ENCODE measurements at places on chromosomes 16 and 17.

GRCh38 chr17:81833160-81833920 is at the start of gene MCRIP1:
MCRIP1 (minus strand) TSS chr17:81833291; CDS start chr17:81824506, 8,785 bp downstream.
- peak; percentile 93 for DNase-seq

GRCh38 chr16:35746963-35747657 is 2287.7 kb downstream of the TP53TG3F start:
- no peak for DNase-seq

- DNase-seq, result peak; percentile 20
These were observed 508 bp downstream of the FLCN start for GRCh38 chr17:17236295-17237025.

DNA sequence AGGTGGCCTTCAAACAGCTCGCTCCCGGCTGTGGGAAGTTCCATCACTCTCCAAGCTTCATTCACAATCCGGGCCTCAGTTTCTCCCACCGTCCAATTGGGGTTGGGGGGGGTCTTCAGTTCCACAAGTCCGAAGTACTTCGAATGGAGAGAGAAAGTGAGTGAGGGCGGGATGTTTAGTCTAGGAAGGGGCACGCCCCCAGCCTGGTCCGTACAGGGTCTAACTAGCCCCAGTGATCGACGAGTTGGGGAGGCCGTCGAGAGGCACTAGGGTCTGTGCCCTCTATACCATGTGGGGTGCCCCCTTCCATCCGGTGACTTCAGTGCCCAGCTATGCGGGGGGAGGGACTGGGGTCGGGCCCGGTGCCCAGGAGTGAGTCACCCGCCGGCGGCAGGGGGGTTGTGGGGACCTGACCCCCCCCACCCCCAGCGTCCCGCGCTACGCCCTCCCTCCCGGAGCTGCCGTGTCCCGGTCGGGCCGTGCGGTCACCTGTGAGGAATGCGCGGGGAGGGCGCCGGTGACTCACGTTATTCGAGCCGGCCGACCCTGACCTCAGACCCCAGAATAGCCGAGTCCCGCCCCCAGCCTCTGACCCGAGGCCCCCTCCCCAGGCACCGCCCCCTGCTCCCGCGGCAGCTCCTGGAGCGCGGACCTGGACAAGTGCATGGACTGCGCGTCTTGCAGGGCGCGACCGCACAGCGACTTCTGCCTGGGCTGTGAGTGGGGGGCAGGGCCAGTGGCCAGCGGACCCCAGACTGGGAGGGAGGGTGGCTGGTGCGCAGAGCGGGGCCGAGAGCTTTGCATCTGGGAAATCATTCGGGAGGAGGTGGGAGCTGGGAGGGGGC is 658 bp downstream of the TNFRSF12A start:
- peak; percentile 93 for DNase-seq

DNA sequence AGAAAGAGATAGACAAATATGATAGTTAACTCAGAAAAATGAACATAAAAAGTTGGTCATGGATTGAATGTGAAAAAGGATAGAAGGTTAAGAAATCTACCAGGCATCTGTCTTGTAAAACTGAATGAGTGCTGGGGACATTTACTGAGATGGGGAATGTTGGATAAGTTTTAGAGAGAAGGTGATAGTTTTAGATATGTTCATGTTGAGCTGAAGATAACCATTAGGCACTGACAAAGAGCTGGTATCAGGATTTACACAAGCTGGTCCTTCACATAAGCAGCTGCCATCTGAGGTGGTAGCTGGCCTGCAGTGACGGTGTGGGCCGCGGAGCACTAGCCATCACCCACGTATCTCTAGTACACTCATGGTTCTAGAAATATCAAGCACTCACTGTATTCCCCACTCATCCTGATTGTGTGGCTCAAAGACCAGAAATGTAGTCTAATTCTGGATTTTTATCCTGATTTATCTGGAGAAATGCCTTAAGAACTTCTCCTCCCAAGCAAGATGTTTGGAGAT is 194.4 kb upstream of the KCNJ16 start:
- DNase-seq, result no peak

DNA sequence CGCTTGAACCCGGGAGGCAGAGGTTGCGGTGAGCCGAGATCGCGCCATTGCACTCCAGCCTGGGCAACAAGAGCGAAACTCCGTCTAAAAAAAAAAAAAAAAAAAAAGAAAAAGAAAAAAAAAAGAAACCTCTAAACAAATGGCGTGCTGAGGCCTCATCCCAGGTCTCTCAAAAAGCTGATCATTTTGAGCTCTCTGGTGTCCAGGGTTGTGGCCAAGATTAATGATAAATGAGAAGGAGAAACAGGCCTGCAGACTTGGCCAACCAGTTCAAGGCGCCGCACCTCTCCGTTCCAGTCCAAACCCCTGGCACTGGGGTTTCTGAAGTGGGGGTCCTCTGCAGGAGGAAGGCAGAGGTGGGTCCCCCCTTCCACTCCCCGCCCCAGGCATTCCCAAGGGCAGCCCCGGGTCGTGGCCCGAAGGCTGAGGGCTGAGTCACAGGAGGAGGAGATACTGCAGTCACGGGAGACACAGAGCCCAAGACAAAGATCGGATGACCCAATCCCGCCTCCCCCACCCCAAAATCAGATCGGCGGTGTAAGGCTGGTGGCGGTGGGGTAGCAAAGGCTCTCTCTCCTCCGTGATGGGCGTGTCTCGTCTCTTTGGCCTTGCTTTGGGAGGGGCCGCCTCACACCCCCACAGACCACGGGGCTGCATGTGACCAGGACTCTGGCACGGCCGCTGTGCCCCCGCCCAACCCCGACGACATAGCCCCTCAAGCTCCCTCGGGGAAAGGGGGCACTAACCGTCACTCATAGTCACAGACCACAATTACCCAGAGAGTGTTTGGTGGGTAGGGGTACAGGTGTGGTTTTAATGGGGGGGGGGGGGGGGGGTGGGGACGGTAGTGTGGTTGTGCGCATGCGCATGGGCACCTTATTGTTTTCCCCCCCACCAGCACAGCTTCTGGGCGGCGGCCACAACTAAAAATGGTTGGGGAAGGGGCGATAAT is 1.1 kb downstream of the VAT1 start:
- peak; percentile 62 for DNase-seq

GRCh38 chr17:82551779-82552457 is 32.4 kb downstream of the FOXK2 start:
- DNase-seq, result peak; percentile 64

DNA sequence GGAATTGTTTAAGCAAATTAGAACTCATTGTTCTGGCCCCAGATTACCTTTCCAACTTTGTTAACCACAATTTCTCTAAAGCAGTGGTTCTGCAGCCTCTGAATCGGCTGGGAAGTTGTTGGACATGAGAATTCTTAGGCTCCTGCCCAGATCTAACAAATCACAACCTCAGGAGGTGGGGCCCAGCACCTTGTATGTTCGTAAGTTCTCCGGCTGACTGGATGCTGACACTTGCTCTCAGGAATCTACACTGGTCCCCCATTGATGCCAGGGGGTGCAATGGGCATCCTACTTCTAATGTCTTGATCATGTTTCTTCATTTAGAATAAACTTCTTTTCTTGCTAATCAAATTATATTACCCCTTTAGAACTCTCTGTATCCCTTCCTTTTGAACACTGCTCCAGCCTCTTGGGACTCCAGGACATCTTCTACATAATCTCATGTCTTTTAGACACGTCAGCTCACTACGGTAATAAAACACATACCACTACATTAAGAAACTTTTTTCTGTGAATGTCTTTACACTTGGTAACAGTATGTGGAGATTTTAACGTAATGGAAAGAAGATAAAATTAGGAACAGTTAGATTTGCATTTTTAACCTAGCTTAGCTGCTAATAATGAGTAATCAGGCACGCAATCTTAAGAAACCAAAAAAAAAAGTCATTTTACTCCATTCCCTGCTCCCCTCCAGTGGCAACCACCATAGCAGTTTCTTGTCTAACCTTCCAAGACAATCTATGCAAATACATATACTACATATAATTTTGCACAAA is 143.2 kb downstream of the ITFG1 start:
- DNase-seq, result no peak

GRCh38 chr16:22188595-22189442 is 17.3 kb upstream of the EEF2K start:
- peak; percentile 86 for DNase-seq

DNA sequence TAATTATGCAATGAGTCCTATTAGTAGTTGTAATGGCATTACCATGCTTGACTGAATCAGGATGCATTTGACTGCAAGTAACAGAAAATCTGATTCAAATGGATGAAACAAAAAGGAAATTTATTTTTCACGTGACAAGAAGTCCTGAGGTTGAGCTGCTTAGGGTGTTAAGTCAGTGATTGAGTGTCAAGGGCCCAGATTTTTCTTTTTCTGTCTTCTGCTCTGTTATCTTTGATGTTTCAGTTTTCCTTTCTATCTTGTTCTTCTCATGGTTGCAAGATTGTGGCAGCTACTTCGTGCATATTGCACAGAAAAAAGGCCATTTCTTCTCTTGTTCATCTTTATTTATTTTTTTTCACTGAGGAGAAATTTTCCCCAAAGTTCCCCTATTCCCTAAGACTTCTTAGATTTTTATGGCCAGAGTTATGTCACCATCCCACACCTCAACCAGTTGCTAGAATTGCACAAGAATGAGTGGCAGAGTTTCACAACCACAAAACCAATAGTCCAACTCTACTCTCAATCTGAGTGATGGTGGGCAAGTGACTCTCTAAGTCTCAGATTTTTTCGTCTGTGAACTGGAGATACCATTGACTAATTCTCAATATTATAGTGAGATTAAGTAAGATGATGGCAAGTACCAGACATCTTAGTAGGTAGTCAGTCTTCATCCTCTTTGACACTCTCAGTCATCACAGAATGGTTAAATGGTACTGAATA is 15.7 kb upstream of the GPR139 start:
- no peak for DNase-seq

GRCh38 chr16:89712274-89712781 is 8.4 kb downstream of the VPS9D1 start:
- peak; percentile 38 for DNase-seq

GRCh38 chr17:16952401-16952800 is 19.5 kb downstream of the TNFRSF13B start:
- no peak for DNase-seq

GRCh38 chr16:89723279-89724250 is 2.2 kb downstream of the ZNF276 start:
- DNase-seq, result no peak

- no peak for DNase-seq
These were observed 33.8 kb downstream of the CLEC16A start for GRCh38 chr16:10978124-10978523.

GRCh38 chr17:37148156-37148555 is 199.4 kb downstream of the AATF start:
- DNase-seq, result no peak

GRCh38 chr17:38910325-38910724 is 15.1 kb upstream of the LASP1NB start:
- no peak for DNase-seq

DNA sequence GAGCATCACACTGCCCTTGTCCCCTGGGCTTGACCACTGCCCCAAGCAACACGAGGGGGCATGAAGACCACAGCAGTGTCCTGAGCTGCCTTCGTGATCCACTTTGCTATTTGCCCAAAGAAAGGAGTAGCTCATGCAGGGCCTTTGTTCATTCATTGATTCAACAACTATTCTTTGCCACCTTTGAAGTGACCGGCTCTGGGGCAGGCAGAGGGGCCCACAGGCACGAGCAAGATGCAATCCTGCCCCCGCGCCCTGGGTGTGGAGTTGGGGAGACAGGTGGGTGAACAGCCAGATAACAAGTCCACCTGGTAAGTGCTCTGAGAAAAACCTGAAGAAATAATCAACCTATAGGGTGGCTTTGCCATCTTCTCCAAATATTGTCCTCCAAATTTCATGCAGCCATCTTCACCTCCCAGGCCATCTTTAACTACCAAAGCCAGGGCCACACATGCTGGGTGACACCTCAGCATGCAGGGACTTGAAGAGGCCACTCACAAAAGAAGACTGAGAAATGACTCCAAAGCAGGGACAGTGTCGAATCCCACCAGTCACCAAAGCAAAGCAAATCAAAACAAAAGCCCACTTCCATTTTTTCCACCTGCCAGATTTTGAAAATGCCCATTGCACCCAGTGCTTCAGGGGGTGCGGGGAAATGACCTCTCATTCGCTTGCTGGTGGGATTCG is 18.2 kb upstream of the RBFOX3 start:
- DNase-seq, result no peak

GRCh38 chr16:19316846-19317245 is 31.3 kb downstream of the CLEC19A start:
- DNase-seq, result no peak
